ENCODE measurements at places on chromosomes 11 and 22.

DNA sequence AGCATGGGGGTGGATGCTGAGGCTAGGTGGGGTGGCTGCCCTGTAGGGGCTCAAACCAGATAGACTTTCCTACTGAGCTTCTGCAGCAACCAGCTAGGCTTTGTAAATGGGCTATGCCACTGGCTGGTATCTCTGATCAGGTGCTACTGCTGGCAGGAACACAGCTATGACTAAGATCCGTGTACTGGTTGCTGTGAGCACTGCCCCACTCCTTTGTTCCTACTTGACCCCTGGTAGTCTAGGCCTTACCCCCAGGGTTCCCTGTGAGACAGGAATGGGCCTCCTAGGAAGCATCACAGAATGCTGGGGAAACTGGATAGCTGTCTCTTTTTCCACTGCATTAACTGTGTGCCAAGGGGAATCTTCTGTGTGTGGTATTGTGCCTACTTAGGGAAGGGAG, 58.4 kb upstream of the GAB2 start:
- DNase-seq, result no peak

GRCh38 chr22:27937453-27937852, 18.4 kb upstream of the PITPNB start:
- no peak for DNase-seq

GRCh38 chr11:14773755-14774154, 118.3 kb downstream of the CYP2R1 start:
- DNase-seq, result no peak

DNA sequence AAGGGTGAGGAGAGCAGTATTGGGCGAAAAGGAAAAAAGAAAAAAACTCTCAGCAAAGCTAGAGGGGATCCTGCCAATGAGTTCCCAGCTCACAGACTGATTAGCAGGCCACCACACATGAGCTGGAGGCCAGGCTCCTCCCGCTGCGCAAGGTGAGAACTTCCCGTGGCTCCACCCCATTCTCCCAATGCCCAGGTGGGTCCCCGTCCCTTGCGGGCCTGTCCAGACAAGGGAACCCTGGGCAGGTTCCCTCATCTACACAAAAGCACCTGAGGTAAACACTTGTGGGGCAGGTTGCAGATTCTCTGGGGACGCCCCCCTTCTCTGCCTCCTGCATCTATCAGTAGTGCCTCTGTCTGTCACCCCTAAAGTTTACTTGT, 46.5 kb downstream of the CDPF1 start:
- no peak for DNase-seq

DNA sequence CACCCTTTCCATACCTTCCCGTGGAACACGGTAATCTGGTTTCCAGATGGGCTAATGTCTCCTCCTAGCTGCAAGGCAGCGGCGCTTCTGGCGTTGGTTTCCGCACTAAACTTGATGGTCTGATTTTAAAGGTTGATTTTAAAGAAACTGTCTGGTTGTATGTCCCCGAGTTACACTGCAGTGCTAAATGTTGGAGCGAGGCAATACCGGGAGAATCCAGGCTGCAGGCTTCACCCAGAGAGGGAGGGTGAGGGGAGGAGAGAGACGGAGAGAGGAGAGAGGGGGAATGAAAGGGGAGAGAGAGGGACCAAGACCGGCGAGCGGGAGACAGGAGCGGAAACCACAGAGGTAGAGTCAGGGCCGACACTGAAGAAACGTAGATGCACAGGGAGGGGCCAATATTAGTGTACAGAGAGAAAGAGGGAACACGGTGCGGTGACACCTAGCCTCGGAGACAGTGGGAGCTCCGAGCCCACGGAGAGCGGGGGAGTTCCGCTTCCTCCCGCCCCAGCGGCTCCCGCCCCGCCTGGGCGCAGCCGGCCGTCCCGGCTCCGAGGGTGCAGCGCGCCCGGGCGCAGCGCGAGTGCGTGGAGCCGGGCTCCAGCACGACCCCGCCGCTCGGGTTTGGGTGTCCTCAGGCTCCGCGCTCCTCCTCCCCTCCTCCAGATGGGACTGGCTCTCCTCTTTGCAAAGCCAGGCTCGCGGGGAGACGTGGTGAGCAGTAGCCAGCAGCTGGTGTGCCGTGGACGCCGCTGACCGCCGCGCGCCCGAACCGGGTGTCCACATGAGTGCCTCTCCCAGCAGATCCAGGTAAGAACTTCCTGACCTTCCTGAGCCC, 71.9 kb upstream of the GRAMD1B start:
- DNase-seq, result peak; percentile 90

DNA sequence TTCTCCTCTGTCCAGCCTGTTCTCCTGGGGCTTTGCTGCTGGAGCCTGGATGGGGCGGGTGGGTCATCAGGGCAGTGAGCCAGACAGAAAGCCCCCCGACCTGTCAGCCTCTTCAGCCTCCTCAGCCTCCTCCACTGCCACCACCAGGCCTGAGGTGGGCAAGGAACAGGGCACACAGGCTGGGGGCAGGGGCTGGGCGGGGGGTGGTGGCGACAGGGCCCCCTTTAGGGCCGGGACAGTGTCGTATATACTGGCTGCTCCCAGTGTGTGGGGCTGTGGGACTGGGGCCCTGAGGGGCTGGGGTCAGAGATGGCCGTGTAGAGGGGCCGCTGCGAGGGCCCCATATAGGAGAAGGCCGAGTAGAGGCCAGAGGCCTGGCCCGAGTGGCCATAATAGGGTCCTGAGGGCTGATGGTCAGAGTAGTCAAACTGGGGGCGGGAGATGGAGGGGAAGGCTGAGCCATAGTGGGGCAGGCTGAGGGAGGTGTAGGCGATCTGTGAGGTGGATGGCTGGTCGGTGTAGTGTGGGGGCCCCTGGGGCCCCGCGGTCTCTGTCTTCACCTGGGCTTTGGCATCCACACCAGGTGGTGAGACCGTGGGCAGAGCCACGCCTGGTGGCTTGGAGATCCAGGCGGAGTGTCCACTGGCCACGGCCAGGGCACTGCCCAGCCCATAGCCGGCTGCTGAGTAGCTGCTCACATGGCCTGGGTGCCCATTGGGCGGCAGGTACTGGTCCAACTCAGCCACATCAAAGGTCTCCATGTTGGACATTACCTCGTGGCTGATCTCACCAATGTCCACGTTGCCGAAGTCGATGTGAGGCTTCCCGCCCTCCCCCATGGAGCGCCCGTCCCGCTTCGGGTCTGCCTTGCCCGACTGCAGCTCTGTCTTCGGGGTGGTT, 10.8 kb downstream of the SOX10 start:
- no peak for DNase-seq

- DNase-seq, result no peak
These were observed 5.4 kb downstream of the PLA2G6 start for GRCh38 chr22:38176170-38176741.

DNA sequence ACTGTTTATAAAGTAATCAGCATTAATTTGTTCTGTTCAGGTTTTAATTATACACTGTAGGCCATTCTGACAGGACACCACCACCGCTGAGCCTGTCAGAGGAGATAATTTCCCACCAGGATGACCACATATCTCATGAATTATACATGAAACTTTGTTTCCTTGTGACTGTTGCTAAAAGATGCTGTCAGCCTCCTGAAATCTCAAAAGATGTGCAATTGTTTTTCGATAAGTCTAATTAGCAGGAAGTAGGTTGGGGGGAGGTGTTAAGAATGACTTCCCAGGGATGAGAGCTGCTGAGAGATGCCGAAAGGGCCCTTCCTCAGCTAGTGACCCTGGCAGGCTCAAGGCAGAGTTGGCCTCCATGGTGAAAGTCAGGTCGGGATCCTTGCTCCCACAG, 485.4 kb downstream of the SOX6 start:
- no peak for DNase-seq

DNA sequence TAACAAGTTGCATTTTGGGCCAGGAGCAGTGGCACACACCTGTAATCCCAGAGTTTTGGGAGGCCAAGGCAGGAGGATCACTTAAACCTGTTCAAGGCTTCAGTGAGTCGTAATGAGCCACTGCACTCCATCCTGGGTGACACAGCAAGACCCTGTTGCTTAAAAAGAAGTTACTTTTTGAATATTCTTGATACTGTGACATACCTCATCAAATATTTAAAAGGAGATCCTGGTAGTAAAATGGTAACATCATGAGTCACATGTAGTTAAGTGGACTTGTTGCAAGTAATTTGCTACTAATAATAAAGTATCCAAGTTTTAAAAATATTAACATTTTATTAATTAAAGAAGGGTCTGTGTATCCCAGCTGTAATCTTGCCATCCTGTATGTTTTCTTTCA, 18.3 kb downstream of the HMGXB4 start:
- DNase-seq, result no peak

GRCh38 chr11:10450462-10451425, 4.3 kb upstream of the AMPD3 start:
- no peak for DNase-seq

DNA sequence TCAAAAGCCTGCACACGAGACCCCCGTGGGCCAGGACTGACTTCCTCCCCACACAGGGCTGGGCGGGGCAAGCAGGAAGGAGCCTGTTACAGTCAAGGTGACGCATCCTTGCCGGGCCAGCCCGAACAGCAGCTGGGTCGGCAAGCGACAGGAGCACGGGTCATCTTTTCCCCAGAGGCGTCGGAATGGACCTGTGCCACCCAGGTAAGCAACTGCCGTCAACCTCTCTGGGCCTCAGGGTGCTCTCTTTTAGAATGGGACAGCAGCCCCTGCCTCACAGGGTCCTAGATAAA, at the start of gene CYTH4:
Gene CYTH4, plus strand, starts transcription at position 124 of the 293 bp plus-strand sequence. Its CDS starts 62 bp downstream, at position 186.
- DNase-seq, result no peak

GRCh38 chr11:45850446-45850845, 3.2 kb downstream of the CRY2 start:
- DNase-seq, result no peak

DNA sequence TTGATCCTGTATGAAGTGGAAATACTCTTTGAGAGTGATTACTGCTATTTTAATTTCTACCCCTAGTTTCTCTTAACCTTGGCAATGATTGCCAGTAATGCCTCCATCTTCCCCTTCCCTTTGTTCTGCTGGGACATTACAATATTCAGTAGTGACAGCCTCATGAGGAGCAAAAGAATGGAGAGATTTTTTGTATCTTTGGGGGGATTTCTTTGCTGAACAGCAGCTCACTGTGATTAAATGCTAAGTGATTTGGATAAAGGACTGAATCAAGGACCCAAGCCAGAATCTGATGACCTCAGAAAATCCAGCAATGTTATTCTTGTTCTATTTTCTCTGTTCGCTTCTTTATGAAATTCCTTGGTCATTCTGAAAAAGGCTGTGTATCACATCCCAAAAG, 7.0 kb upstream of the SLC1A2 start:
- DNase-seq, result no peak

GRCh38 chr11:121944556-121945230, 171.3 kb downstream of the BLID start:
- DNase-seq, result no peak

GRCh38 chr11:104033134-104033533, 3.3 kb upstream of the DDI1 start:
- no peak for DNase-seq

DNA sequence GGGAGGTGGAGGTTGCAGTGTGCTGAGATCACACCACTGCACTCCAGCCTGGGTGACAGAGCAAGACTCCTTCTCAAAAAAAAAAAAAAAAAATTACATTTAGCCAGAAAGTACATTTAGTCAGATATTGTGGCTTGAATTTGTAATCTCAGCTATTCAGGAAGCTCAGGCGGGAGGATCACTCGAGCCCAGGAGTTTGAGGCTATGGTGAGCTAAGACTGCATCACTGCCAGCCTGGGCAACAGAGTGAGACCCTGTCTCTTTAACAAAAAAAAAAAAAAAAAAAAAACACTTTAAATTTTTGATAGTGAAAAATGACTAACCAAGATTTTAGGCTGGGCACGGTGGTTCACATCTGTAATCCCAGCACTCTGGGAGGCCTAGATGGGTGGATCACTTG, 27.3 kb downstream of the MRTFA start:
- DNase-seq, result no peak

GRCh38 chr11:96149743-96150555, 193.0 kb downstream of the MAML2 start:
- no peak for DNase-seq

DNA sequence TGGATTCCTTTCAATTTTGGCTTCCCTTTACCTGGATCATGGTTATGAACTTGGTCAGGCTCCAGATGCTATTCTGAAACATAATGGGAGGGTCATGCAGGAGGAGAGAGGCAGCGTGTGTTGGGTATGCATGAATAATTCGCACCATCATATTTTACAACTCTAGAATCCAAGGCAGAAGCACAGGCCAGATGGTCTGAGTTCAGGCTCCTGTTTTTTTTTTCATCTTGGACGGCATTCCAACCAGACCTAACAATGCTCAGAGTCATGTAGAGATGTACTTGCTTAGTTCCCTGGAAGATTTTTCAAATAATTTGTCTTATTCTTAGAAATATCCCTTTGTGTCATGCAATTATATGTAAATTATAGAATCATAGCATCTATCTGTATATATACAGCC, 393.5 kb downstream of the JRKL start:
- DNase-seq, result peak; percentile 14

GRCh38 chr11:134226806-134227325, 2.4 kb downstream of the VPS26B start:
- DNase-seq, result no peak

DNA sequence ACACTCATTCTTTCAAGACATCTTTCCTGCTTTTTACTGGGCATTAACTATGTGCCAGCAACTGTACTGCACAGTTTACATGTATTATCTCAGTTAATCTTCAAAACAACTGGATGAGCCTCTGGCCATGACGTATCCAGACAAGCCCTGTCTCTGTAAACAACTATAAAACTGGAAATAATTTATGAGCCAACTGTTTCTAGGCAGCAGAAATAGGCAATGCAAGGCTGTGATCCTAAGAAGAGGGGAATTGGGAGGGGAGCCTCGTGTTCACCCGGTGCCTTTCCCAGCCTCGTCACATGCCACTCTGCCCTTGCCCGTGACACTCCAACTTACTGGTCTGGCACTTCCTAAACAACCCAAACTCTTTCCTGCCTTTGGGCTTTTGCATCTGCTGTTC, 82.8 kb downstream of the FBXO7 start:
- DNase-seq, result no peak

- DNase-seq, result no peak
These were observed 39.4 kb upstream of the TTC12 start for GRCh38 chr11:113274713-113275582.

- no peak for DNase-seq
These were observed 77.1 kb downstream of the RBMXL2 start for GRCh38 chr11:7165911-7166310.

- no peak for DNase-seq
These were observed 52.1 kb downstream of the MYH9 start for GRCh38 chr22:36335621-36336020.

DNA sequence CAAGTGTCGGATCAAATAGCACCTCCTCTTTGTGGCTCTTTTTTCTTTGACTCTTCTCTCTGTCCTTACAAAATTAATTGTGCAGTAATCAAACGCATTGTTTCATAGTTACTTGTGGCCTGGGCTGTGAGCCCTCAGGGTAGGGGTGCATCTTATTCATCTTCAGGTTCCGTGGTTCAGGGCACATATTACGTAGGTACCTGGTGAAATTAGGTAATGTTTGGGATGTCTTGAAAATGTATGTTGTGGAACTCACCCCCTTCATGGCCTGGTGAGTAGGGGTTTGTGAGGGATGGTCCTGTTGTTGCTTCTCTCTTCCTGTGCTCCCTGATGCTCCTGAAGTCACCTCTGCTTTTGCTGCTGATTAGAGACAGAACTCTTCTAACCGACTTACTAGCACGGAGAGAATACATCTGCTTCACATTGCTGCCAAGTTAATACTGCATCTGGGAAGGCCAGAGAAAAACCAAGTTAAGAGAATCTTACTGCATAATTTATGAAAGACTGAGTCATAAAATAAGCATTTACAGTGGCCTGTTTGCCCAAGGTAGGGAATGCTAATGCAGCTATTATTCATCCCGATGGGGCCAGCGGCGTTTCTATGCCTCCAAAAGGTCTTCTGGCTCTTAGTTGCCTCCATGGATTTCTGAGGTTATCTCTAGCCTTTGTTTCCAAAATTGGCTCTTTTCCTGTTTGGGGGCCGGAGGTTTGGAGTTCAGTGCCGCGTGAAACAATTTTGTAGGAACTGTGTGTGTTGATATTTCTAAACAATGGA, 66.9 kb downstream of the TBC1D22A start:
- DNase-seq, result no peak

All from spinal cord (tissue), 10 donors.